ENCODE measurements at places on chromosomes 3 and 15.

DNA sequence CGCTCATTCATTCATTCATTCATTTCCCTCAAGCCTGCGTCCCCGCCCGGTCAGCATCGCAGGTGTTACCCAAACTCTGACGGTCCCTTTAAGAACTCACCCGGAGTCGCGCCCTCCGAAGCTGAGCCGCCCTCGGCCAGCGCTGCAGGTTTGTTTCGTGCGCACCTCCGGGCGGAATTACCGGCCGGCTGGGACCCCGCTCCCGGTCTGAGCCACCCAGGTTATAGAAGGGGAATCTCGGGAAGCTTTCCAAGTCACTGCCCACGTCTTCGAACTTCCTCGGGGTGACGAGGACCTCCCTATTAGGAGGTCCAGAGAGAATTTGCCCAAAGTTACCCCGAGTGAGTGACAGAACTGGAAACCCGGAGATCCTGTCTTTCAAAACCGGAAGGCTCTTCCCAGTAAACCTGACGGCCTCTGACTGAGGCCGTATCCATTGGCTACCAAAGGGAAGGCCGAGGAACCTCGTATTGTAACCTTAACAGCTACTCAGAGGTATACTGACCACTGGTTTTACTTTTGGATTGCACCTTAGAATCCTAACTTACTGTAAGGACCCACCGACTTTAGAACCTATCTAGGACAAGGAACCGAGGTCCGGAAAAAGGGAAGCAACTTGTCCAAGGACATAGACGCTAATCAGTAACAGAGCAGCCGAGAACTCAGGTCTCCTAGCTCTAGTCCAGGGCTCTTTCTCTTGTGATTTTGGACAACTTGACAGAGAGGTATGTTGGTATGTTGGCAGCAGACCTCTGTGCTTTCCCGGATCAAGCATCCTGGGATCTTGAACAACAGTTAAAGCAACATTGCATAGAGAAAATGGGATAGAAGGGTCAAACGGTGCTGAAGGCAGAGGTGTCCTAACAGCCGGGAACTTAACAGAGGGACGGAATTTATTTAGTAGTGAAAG lies 788 bp upstream of the DLG1 start:
- no peak for DNase-seq

DNA sequence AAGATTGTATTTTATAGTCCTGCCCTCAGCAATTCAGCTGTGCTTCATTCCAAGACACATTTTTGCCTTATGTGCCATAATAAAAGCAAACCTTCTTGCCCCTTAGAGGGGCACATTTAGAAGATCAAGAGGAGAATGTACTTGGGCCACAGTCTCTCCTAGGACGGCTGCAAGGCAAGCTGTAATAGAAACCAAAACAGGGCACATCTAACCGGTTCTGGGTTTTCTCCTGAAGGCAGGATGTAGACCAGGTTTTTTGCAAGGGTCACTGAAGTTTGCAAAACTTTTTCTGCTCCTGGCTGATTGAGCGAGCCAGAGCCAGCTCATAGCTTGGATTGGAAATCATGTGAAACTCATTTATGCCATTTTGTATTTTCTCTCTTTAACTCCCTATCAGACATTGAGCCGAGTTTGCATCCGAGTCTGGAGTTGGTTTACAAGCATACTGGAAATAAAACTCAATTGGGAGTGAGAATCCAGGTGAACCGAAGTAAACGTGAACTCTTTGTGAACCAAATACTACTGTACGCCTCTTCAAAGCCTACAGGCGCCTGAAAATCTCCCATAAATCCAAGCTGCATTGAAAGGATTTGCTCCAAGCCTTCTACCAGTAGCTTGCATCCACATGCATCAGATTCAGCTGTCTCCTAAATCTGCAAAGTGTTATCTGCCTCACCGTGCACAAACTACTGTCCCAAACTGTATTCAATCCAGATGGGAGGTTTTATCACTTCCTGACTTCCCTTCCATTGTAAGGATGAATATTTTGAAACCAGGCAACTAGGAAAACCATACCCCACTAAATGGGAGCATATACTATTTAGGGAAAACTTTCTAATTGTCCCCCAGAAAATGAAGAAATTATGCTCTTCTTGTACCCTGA lies 60.9 kb upstream of the TSC22D2 start:
- no peak for DNase-seq

- peak; percentile 2 for DNase-seq
These were observed 500.1 kb downstream of the MFSD1 start for GRCh38 chr3:159301961-159302360.

- DNase-seq = no peak
These were observed 48.5 kb upstream of the TRA2B start for GRCh38 chr3:185986198-185986777.

DNA sequence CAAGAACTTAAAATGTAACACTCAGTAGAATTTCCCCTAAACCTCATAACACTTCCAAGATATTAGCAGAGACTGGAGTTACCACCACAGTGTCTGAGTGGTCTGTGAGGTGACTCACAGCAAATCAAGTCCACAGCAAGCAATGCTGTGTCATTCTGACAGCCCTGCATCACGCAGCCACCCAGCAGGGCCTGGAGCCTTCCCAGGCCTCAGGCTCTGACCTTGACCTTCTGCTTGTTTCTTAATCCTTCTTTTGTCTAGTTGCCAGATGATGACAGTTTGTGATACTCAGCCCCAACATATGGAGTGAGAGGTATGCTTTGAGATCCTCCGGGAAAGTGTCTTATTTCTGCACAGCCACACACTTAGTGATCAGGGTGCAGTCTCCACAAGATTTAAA lies 82.5 kb downstream of the TOP2B start:
- peak; percentile 92 for DNase-seq

GRCh38 chr3:125109536-125109925 lies 53.7 kb upstream of the HEG1 start:
- no peak for DNase-seq

GRCh38 chr15:69809421-69809820 lies 288.3 kb downstream of the TLE3 start:
- no peak for DNase-seq

Data from amniotic epithelial cell (primary cell).